Vagina (tissue), 2 donors: ENCODE measurements at places on chromosomes 3 and 15.

GRCh38 chr3:86766331-86766730 lies 224.6 kb downstream of the VGLL3 start:
- DNase-seq: no peak
- H3K4me1 ChIP-seq: no peaks in the 10 kb centered on the region
- H3K36me3 ChIP-seq: no peaks in the 10 kb centered on the region
- H3K27me3 ChIP-seq: no peaks in the 10 kb centered on the region
- no peak overlapping the region for H3K27ac ChIP-seq

- no peak overlapping the region for H3K27ac ChIP-seq
- no peaks in the 10 kb centered on the region for H3K36me3 ChIP-seq
- H3K4me3 ChIP-seq: no peak overlapping the region
- peaks cover 93% of the 10 kb centered on the region for H3K4me1 ChIP-seq
- DNase-seq: no peak
Measured at GRCh38 chr15:63514531-63514943, 10.1 kb downstream of the USP3 start.

- no peak overlapping the region for H3K4me3 ChIP-seq
- H3K4me1 ChIP-seq: peaks cover 30% of the 10 kb centered on the region
- H3K27me3 ChIP-seq: no peaks in the 10 kb centered on the region
- DNase-seq: no peak
Measured at GRCh38 chr15:85782064-85782463, 12.7 kb downstream of the KLHL25 start.

DNA sequence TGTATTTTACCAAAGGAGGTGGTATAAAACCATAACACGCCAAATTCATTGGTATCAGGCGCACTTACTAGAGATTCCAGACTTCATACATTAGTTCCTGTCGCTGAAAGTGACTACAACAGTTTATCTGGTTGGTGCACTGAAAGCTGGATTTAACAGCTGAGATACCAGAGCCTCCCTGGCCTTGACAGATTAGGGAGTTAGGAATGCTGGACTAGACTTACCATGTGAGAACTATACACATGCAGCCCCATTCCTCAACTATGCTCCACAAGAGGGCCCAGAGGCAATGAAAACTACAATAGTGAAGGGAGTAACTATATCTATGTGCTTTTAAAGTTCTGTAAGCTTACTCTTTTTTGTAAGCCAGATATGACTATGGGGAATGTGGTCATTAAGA lies 174.4 kb downstream of the STAG1 start:
- DNase-seq: no peak
- H3K27me3 ChIP-seq: no peaks in the 10 kb centered on the region
- no peaks in the 10 kb centered on the region for H3K36me3 ChIP-seq
- H3K4me1 ChIP-seq: no peaks in the 10 kb centered on the region
- H3K4me3 ChIP-seq: no peak overlapping the region

- peaks cover 39% of the 10 kb centered on the region for H3K4me1 ChIP-seq
- H3K4me3 ChIP-seq: no peak overlapping the region
- H3K27me3 ChIP-seq: no peaks in the 10 kb centered on the region
- no peak for DNase-seq
- no peaks in the 10 kb centered on the region for H3K36me3 ChIP-seq
Measured at GRCh38 chr3:184619369-184619768, 57.8 kb downstream of the EPHB3 start.

DNA sequence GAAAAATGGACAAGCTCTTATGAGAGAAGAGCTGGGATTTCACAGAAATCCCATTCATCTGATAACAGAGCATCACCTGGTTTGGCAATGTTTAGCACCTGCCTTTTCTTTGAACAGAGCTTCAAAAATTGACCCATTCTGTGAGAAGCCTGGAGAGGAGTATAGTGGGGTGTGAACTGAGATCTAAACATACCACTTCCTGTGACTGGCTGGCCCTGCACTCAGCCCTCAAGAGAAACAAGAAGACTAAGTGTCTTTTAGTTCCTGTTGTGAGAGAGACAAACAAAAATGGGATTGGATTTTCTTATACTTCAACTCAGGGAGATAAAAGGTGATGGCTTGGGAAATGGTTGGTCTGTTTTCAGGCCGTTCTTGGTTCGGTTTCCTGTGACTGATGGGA lies 1060.2 kb downstream of the ROBO1 start:
- H3K27ac ChIP-seq: no peak overlapping the region
- H3K36me3 ChIP-seq: no peaks in the 10 kb centered on the region
- DNase-seq: no peak
- no peak overlapping the region for H3K4me3 ChIP-seq
- H3K27me3 ChIP-seq: no peaks in the 10 kb centered on the region

- H3K4me3 ChIP-seq: no peak overlapping the region
- H3K27me3 ChIP-seq: no peaks in the 10 kb centered on the region
- peaks cover 7% of the 10 kb centered on the region for H3K4me1 ChIP-seq
- no peak overlapping the region for H3K27ac ChIP-seq
- no peaks in the 10 kb centered on the region for H3K36me3 ChIP-seq
Measured at GRCh38 chr15:77034695-77035489, 36.0 kb downstream of the TSPAN3 start.

DNA sequence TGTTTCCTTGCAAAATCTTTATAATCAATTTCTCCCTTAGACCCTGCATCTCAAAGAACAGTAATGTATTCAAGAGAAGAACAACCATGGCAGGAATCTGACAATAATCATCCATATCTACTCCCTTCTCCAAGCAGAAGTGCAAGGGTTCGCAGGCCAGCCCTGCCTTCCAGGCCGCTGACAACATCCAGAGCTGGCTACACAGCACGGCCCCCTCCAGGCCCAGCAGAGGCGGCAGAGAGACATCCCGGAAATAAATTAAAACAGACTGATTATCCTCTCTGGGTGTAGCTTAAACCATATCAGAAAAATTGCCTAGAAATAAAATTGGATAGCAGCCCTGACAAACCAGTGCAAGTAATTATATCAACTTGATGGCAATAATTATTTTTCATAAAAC lies 223.3 kb downstream of the FAM43A start:
- H3K4me3 ChIP-seq: no peak overlapping the region
- H3K4me1 ChIP-seq: no peaks in the 10 kb centered on the region
- no peak for DNase-seq
- no peak overlapping the region for H3K27ac ChIP-seq

- H3K4me3 ChIP-seq: no peak overlapping the region
- no peaks in the 10 kb centered on the region for H3K36me3 ChIP-seq
- no peak for DNase-seq
- H3K4me1 ChIP-seq: no peaks in the 10 kb centered on the region
- H3K27me3 ChIP-seq: no peaks in the 10 kb centered on the region
- H3K27ac ChIP-seq: no peak overlapping the region
Measured at GRCh38 chr15:27176785-27177406, 205.9 kb downstream of the GABRG3 start.

GRCh38 chr3:54188176-54188791 lies 65.9 kb downstream of the CACNA2D3 start:
- no peak overlapping the region for H3K27ac ChIP-seq
- no peak overlapping the region for H3K4me3 ChIP-seq
- H3K36me3 ChIP-seq: no peaks in the 10 kb centered on the region

DNA sequence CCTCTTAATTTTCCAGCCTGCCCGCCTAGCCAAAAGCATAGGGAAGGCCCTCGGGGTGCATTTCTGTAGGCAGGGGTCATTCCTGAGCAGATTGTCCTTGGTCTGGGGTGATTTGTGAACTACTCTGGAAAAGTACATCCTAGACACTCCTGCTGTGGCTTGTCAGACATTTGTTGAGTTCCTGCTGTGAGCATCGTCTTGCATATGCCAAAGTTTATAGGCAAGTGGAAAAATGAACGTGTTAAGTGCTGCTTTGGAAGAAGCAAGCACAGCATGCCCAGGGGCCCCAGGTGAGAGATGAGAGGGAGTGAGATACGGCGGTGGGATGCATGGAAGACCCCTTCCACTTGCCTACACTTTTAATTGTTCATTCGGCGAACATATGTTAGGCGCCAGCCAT lies 237.7 kb upstream of the ST8SIA2 start:
- H3K27ac ChIP-seq: no peak overlapping the region
- H3K4me1 ChIP-seq: no peaks in the 10 kb centered on the region
- no peak overlapping the region for H3K4me3 ChIP-seq

DNA sequence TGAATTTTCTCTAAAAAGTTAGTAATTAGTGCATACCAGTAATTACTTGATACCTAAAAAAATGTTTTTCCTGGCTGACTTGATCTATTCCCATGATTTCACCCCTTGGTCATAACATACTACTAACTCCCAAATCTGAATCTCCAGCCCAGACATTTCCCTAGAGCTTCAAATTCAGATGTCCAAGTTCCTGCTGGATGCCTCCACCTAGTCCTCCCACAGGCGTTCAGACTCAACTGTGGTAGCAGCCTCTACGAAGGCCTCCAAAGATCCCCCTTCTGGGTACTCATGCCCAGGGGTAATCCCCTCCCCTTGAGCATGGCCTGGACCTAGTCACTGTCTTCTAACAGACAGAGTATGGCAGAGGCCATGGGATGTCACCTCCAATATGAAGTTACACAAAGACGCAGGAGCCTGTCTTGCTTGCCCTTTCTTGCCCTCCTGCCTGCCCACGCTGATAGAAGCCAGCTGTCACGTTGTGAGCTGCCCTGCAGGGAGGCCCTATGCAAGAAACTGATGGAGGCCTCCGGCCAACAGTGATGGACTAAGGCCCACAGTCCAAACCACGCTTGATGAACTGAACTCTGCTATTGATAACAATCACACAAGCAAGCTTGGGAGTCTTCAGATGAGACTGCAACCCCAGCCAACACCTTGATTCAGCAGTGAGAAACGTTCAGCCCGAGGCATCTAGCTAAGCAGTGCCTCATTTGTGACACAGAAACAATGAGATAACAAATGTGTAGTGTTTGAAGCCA lies 8.6 kb upstream of the FBN1 start:
- no peaks in the 10 kb centered on the region for H3K27me3 ChIP-seq
- no peak overlapping the region for H3K4me3 ChIP-seq
- DNase-seq: no peak
- no peaks in the 10 kb centered on the region for H3K4me1 ChIP-seq

GRCh38 chr3:21185816-21186314 lies 565.1 kb downstream of the ZNF385D start:
- no peaks in the 10 kb centered on the region for H3K36me3 ChIP-seq
- H3K4me1 ChIP-seq: no peaks in the 10 kb centered on the region
- DNase-seq: no peak
- H3K4me3 ChIP-seq: no peak overlapping the region
- no peaks in the 10 kb centered on the region for H3K27me3 ChIP-seq

GRCh38 chr3:127751163-127751621 lies 71.1 kb downstream of the MGLL start:
- no peak for DNase-seq
- H3K27me3 ChIP-seq: no peaks in the 10 kb centered on the region
- no peaks in the 10 kb centered on the region for H3K36me3 ChIP-seq
- H3K4me3 ChIP-seq: no peak overlapping the region
- H3K4me1 ChIP-seq: peaks cover 34% of the 10 kb centered on the region
- no peak overlapping the region for H3K27ac ChIP-seq

DNA sequence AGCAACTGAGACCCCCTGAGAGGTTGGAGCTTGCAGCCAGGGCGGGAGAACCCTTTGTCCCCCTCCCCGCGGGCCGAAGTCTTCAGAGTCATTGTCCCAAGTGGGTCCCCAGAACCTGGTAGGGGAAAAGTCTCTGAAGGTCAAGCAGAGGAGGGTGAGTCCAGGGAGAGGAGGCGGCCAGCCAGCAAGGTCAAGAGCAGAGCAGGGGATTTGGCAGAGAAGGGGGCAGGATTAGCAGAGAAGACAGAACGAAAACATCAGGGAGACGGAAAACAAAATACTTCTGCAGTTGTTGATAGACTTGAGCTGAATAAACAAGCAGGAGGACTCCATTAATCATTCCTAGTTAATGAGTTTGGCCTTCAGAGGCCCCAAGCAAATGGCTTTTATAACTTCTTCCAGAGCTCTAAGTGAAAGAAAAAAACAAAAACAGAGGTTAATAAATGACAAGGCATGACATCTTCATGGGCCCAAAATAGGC lies 66.7 kb downstream of the GRIP2 start:
- no peaks in the 10 kb centered on the region for H3K36me3 ChIP-seq
- H3K27ac ChIP-seq: peak overlapping the region; percentile 63
- no peak overlapping the region for H3K4me3 ChIP-seq
- DNase-seq: no peak
- no peaks in the 10 kb centered on the region for H3K27me3 ChIP-seq
- peaks cover 20% of the 10 kb centered on the region for H3K4me1 ChIP-seq

DNA sequence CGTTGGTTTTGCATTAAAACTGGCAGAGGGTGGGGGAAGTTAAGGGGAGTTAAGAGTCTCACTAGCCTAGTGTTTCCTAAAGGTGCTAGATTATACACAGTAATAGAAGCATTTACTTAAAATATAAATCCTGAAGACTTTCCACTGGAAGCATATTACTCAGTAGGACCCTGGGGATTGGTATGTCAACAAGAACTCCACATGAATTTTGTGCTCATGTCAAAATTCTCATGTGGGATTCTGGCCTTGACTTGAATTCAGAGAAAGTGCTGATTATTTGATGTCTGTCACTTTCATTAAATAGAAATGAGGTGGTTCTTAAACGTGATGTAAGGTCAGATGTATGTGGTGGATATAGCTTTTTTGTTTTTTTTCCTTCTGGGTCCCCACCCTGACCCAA lies 997.2 kb downstream of the TUSC7 start:
- no peaks in the 10 kb centered on the region for H3K36me3 ChIP-seq
- no peak overlapping the region for H3K4me3 ChIP-seq
- no peaks in the 10 kb centered on the region for H3K4me1 ChIP-seq
- no peak for DNase-seq
- H3K27me3 ChIP-seq: no peaks in the 10 kb centered on the region

DNA sequence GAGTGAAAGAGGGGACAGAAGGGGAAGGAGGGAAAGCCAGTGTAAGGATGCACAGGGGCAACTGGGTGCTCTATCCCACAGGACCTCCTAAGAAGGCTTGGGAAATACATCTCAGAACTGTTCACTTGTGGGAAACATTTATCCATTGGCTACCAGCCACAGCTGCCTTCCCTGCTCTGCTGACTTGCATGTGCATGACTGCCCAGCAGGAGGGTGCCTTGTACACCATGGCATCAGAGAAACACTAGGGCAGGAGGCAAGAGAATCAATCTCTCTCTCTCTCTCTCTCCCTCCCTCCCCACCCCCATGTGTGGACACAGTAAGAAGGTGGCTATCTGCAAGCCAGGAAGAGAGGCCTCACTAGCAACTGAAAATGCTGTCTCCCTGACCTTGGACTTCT lies 62.9 kb upstream of the ZBTB38 start:
- DNase-seq: no peak
- no peak overlapping the region for H3K4me3 ChIP-seq
- H3K27me3 ChIP-seq: no peaks in the 10 kb centered on the region
- no peaks in the 10 kb centered on the region for H3K36me3 ChIP-seq

- no peaks in the 10 kb centered on the region for H3K27me3 ChIP-seq
- no peak for DNase-seq
- H3K4me3 ChIP-seq: no peak overlapping the region
- no peaks in the 10 kb centered on the region for H3K36me3 ChIP-seq
- no peaks in the 10 kb centered on the region for H3K4me1 ChIP-seq
Measured at GRCh38 chr3:186277268-186277909, 84.6 kb downstream of the DGKG start.
